ENCODE measurements at places on chromosomes 7 and 10.

- DNase-seq, result no peak
Measured at GRCh38 chr10:61187601-61188000, 243.6 kb upstream of the RHOBTB1 start.

GRCh38 chr10:114491419-114491818 is 87.1 kb upstream of the AFAP1L2 start:
- no peak for DNase-seq

GRCh38 chr10:77392851-77393250 is 244.8 kb downstream of the KCNMA1 start:
- DNase-seq, result no peak

GRCh38 chr7:44760034-44760580 is 11.5 kb downstream of the ZMIZ2 start:
- DNase-seq, result no peak

GRCh38 chr10:66326876-66327275 is 599.0 kb upstream of the LRRTM3 start:
- DNase-seq, result no peak

DNA sequence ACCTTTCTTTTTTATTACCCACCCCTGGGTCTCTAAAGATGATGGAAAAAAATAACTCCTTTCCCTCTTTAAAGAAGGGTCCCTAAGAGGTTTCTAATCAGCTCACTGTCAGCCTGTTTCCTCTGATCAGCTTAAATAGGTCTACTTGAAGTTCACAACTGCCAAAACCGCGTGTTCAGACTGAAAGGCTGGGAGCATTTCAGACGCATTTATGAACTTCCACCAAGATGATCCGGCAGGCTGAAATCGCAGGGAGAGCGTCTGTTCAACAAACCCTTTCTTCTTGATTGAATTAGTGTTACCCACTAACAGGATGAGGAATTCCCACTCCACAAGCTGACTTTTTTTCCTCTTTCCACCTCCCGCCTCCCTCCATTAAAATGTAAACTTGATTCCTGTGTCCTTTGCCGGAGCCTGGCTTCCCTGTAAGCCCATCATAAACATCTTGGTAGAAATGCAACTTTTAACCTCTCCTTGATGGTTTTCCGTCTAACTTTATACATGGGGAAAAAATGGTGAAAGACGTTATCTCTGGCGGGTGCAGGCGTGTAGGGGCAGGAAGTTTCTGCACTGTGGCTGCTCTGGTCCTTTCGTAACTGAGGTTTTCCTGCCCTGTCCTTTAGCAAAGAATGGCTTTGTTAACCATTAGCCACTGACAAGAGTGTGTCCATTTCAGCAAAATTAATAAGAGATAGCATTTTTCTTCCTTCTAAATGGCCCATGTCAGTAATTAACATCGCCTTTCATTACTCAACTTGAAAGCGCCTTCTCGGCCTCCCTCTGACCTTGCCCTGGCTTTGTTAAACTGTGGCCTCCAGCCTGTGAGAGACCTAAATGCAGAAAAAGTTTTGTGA is 130.7 kb downstream of the BAMBI start:
- DNase-seq, result no peak

- no peak for DNase-seq
Measured at GRCh38 chr7:134636008-134636449, 10.6 kb upstream of the BPGM start.

DNA sequence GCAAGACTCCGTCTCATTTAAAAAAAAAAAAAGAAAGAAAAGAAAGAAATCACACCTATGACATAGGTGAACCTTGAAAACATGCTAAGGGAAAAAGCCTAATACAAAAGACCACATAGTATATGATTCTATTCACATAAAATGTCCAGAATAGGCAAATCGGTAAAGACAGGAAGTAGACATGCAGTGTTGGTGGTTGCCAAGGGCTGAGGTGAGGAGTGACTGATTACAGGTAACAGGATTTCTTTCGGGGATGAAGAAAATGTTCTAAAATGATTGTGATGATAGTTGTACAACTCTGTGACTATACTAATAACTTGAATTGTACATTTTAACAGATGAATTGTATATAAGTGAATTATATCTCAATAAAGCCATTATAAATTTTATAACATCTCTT is 3.3 kb downstream of the XPNPEP1 start:
- no peak for DNase-seq

GRCh38 chr7:113752289-113752688 is 166.5 kb downstream of the PPP1R3A start:
- DNase-seq, result no peak

DNA sequence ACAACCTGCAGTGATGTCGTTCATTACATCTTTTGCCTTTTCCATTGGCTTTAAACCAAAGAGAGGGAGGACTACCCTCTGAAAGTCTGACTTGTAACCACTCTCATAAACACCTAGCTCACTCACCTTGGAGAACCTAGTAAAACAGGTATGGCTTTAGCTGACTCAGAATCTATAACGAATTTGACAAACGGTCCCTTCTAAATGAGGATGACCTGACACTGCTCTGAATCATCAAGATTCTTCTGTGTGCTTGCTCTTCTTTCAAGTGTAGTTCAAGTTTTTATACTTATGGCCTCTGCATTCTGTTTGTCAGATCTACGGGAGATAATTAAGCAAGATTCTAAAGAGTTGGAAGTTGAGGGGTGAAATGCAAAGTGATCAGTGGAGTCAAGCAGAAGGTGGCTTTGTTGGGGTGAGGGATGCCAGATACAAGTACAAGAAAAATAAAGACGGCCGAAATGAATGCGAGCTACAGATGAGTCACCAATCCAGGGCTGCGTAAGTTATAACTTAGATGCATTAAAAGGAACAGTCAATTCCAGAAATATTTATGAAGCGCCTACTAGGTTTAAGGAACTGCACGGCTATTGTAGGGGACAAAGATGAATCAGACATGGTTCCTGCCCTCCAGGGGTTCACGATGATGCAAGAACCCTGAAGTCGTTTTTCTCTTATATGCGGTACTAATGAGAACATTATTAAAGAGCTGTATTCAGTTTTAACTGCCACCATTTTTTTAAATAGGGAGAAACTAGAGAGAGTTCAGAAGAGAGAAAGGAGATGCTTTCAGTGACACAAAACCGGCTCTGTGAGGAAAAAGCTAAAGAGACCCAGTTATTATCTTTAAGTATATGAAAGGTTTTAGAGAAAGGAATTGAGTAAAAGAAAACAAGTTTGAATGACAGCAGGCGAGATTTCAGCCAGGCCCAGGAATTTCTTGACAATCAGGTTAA is 6.5 kb downstream of the HIPK2 start:
- no peak for DNase-seq

DNA sequence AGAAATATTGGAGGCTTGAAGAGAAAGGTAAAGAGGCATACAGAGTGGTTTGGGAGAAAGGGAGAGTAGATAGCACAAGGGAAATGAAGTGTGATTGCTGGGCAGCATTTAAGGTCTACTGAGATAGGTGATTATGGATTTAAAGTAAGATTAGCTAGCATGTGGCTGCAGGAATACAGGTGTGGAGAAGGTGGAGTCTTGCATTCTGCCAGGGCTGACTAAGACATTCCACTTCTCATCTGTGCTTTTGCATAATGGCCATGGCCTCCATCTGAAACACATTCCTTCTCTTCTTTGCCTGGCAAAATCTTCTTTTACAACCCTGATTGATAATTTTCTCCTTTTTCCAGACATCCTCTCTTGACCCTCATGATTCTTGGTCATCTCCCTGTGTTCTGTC is 31.6 kb upstream of the PCGF5 start:
- DNase-seq, result no peak

DNA sequence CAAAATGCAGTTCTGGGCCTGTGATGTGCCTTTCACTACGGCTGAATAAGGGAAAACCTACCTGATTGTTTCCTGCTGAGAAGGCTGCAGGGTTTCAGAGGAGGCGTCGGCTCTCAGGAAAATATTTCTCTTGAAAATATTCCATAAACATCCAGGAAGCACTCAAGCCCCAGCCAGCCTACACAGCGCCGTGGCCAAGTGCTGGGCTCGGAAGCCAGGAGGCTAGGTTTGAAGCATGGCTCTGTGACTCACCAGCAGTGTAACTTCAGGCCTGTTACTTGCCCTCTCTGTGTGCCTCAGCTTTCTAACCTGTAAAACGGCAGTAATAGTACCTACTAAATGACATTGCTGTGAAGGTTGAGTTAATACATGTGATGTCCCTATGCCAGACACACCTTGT is 399.1 kb downstream of the GATA3 start:
- DNase-seq, result no peak

DNA sequence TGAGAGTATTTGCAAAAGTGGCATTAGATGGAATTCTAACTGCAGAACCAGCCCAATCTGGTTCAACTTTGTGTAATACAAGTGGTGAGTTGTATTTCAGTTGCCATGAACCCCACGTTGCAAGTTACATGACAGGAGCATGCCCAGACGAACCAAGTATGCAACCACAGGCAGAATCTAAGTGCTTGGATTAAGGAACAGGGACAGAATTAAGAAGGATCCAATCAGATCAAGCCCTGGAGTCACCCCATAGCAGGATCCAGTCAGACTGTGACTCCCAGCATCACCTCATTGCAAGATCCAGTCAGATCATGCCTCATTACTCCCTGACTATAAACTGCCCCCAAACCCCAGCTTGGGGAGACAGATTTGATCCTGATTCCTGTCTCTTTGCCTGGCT is 388.7 kb upstream of the NRP1 start:
- DNase-seq, result no peak

GRCh38 chr7:31890198-31890597 is 180.0 kb downstream of the PDE1C start:
- no peak for DNase-seq

DNA sequence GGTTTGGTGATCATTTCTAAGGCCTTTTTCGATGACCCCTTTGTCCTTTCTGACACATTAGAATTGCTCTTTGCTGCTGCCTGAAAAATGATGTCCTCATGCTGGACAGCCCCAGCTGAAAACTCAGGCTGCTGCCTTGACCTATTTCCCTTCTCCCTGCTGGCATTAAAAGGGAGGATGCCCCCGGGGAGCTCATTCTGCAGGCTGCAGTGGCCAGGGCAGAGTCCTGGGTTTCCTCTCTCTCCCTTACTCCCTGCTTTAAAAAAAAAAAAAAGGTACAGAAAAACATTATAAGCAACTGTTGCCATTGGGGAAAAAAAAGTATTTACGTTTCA is 35.4 kb downstream of the LRRC4 start:
- no peak for DNase-seq

GRCh38 chr7:8325067-8325466 is 63.1 kb upstream of the ICA1 start:
- no peak for DNase-seq

DNA sequence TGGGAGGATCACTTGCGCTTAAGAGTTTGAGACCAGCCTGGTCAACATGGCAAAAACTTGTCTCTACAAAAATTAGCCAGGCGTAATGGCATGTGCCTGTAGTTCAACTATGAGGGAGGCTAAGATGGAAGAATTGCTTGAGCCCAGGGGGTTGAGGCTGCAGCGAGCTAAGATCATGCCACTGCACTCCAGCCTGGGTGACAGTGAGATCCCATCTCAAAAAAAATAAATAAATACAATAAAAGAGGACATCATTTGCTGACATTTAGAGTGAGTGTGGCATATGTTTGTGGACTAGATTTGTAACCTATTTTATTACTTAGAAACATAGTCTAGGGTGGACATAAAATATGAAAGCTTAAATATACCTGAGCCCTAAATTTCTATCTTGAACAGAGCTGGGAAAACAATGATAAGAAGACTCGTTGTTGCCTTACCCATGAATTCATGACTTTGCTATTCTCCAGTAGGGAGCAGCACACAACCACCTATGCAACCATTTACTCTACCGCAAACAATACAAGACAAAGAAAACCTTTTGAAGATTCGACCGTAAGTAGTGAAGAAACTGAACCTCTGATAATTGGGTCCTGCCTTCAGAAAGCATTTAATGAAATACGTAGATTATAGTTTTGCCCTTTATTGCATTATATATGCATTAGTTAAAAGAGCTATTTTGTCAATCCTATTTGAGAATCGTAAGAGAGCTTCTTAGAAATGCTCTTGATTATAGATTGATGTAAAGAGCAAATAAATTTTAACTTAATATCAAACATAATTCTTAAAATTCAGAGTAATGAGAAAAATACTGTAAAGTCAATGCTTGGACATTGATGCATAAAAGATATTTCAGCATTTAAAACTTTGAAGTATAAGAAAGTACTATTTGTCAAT is 83.5 kb downstream of the GNAT3 start:
- DNase-seq, result no peak

GRCh38 chr7:6271694-6272440 is 557 bp downstream of the CYTH3 start:
- DNase-seq, result no peak

DNA sequence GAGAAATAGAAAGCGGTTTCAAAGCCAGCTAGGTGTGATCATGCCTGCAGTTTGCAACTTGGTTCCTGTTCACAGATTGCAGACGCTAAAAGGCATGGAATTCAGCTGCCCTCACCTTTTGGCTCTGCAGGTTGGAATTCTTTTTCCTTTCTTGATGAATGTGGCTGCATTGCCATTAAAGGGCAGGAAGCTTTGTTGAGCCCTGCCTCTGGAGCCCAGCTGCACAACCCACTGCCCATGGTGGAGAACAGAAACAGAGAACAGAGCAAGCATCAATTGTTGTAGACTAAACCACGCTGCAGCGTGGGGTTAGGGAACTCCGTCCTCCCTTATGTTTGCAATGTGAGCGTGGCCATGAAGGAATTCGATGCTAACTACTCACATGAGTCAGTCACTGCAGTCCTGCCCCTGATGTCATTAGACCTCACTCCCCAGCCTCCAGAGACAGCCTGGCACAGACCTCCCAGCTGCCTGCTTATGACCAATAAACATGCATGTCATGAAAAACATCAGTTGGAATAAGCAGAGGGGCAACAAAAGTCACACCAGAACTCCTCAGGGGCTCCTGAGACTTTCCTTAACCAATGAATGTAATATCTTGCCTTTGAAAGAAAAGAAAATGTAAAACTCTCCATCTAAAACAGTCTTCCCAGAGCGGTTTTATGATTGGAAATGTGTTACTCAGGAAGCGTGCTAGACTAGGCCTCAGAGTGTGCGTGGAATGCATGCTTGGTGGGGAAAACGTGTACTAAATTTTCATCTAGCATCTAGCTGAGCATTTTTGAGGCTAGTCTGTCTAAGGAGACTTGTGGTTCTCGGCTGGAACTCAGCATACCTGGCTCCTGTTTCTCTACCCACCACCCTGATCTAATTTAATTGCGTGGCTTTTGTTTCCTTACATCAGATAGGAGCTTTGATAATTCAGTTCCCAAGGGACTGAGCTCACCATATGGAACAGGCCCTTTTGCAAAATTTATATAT is 232.2 kb downstream of the KIAA1217 start:
- DNase-seq, result no peak

DNA sequence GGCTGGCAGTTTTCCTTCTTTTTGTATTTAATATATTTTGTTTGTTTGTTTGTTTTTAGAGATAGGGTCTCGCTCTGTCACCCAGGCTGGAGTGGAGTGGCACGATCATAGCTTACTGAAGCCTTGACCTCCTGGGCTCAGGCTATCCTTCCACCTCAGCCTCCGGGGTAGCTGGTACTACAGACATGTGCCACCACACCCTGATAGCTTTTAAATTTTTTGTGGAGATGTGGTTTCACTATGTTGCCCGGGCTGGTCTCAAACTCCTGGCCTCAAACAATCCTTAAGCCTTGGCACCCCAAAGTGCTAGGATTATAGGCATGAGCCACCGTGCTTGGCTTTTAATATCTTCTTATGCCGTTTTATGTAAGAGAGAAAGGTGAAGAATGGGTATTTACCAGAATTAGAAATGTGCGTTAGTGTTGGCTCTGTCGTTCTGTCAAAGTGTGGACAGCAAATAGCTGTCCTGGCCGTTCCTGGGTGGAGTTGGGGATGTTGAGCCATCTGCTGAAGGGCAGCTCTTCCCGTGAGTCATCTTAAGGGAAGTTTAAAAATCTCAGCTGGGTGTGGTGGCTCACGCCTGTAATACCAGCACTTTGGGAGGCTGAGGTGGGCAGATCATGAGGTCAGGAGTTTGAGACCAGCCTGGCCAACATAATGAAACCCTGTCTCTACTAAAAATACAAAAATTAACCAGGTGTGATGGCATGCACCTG is 14.8 kb downstream of the OGDH start:
- DNase-seq, result no peak
